ENCODE measurements at places on chromosomes 5 and 9. TPM values are rescaled to one million over a fixed set of nuclear protein-coding genes. Genes with fewer than 3 reads are reported as not detected.

FBN2 gene
- 0.11 TPM for total RNA-seq

ZER1 gene
- total RNA-seq: 55.5 TPM

HCN1 gene
- not detected for total RNA-seq

PCDHGB5 gene
- 19.6 TPM for total RNA-seq

SLC34A1 gene
- not detected for total RNA-seq

TYRP1 gene
- not detected for total RNA-seq

PDZD2 gene
- total RNA-seq: 8.1 TPM

ANXA1 gene
- total RNA-seq: 261 TPM

SLC4A9 gene
- total RNA-seq: not detected

FOXD4L3 gene
- not detected for total RNA-seq

CDC26 gene
- 1.2 TPM for total RNA-seq

DOCK8 gene
- 8.9 TPM for total RNA-seq

GRCh38 chr9:135797507-135798262 is 95.7 kb downstream of the KCNT1 start:
- no peak for DNase-seq
- peaks cover 6% of the 10 kb centered on the region for H3K4me1 ChIP-seq
- H3K36me3 ChIP-seq: no peaks in the 10 kb centered on the region
- H3K4me3 ChIP-seq: no peak overlapping the region

DNA sequence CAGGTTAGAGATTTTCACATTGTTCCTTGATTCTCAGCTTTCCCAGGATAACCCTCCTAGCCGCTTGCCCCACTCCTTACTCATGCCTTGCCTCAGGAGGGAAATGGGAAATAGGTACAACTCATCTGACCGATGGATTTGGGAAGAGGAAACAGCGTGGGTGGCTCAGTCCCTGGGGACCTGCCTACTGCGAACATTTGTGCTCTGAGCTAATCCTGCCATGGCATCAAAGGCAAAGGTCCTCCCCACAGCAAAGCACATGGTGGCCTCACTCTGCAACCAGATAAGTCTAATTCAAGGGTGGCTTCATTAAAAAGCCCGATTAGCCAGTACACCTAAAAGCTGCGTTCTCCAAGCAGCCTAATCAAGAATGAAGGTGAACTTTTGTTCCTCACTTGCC is 82.4 kb upstream of the ADRA1B start:
- H3K27me3 ChIP-seq: no peaks in the 10 kb centered on the region
- no peaks in the 10 kb centered on the region for H3K36me3 ChIP-seq
- no peak overlapping the region for H3K4me3 ChIP-seq
- no peaks in the 10 kb centered on the region for H3K4me1 ChIP-seq

GRCh38 chr9:132169672-132170392 is 8.0 kb downstream of the NTNG2 start:
- H3K36me3 ChIP-seq: no peaks in the 10 kb centered on the region
- H3K4me3 ChIP-seq: no peak overlapping the region
- H3K27ac ChIP-seq: no peak overlapping the region
- peaks cover 7% of the 10 kb centered on the region for H3K27me3 ChIP-seq

- no peak overlapping the region for H3K27ac ChIP-seq
- no peak overlapping the region for H3K4me3 ChIP-seq
- H3K36me3 ChIP-seq: no peaks in the 10 kb centered on the region
- no peaks in the 10 kb centered on the region for H3K27me3 ChIP-seq
Observed at GRCh38 chr5:143673676-143674468, 138.1 kb upstream of the HMHB1 start.

GRCh38 chr5:174729075-174729680 is 4.8 kb downstream of the MSX2 start:
- peaks cover 16% of the 10 kb centered on the region for H3K27me3 ChIP-seq
- no peaks in the 10 kb centered on the region for H3K4me1 ChIP-seq
- no peaks in the 10 kb centered on the region for H3K36me3 ChIP-seq
- no peak overlapping the region for H3K27ac ChIP-seq

DNA sequence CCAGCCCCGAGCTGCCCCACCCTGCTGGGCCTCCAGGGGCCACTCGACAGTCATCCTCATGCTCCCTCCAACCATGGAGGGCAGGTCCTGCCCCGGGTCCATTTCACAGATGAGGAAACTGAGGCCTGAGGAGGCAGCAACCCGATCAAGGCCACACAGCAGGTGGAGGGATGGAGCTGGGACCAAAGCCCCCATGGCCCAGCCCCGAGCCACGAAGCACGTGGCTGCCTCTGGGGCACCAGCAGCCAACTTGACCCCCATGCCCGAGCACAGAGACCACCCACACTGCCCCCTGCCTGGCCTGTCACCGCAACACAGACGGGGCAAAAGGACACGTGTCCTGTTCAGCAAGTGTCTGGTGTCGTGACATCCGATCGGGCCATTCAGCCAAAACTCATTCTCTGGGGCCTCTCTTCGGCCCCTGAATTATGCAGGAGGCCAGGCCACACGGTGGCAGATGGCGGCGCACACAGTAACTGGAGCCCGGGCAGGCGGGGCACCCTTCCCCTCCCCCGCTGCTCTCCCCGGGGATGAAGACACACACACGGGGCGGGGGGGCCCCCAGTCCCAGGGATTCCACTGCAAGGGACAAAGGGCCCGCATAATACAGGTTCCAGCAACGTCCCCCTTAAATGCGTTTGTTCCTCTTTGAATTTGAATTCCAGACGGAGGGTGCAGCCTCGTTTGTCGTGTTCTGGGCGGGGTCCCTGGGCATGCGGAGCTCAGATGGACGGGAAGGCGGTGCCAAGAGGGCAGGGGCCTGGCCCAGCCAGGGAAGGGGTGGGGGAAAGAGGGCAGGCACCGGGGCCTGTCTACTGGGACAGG is 29.4 kb upstream of the TMEM250 start:
- H3K27me3 ChIP-seq: no peaks in the 10 kb centered on the region
- no peak for DNase-seq
- H3K27ac ChIP-seq: no peak overlapping the region
- no peaks in the 10 kb centered on the region for H3K4me1 ChIP-seq
- H3K36me3 ChIP-seq: no peaks in the 10 kb centered on the region

GRCh38 chr5:142461028-142461590 is 136.3 kb upstream of the SPRY4 start:
- H3K4me1 ChIP-seq: no peaks in the 10 kb centered on the region
- no peaks in the 10 kb centered on the region for H3K36me3 ChIP-seq
- no peak overlapping the region for H3K4me3 ChIP-seq
- DNase-seq: no peak
- no peak overlapping the region for H3K27ac ChIP-seq

DNA sequence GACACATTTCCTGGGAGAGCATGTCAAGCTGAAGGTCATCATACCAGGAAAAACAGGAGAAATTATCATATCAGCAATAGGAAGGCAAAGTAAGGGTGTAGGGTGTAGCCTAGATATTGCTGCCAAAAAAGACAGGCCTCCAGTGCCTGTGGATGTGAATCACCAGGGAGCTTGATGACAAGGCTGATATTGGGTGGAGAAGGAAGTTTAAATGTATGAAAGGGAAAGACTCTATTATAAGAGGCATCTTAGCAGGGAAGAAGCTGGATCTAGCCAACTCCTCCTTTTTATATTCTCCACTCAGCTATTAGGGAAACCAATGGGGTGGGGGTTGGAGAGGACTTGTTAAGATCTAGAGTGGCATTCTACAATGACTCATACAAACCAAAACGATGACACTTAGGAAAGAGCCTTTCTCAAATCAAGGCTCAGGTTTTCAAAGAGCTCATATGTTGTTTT is 13.4 kb upstream of the TXNDC8 start:
- no peak overlapping the region for H3K4me3 ChIP-seq
- H3K36me3 ChIP-seq: no peaks in the 10 kb centered on the region
- H3K27ac ChIP-seq: no peak overlapping the region
- no peaks in the 10 kb centered on the region for H3K27me3 ChIP-seq
- DNase-seq: no peak
- no peaks in the 10 kb centered on the region for H3K4me1 ChIP-seq

GRCh38 chr5:73540192-73540591 is 25.2 kb downstream of the ANKRA2 start:
- H3K4me1 ChIP-seq: peaks cover 11% of the 10 kb centered on the region
- H3K27ac ChIP-seq: no peak overlapping the region
- no peaks in the 10 kb centered on the region for H3K27me3 ChIP-seq
- H3K4me3 ChIP-seq: no peak overlapping the region

DNA sequence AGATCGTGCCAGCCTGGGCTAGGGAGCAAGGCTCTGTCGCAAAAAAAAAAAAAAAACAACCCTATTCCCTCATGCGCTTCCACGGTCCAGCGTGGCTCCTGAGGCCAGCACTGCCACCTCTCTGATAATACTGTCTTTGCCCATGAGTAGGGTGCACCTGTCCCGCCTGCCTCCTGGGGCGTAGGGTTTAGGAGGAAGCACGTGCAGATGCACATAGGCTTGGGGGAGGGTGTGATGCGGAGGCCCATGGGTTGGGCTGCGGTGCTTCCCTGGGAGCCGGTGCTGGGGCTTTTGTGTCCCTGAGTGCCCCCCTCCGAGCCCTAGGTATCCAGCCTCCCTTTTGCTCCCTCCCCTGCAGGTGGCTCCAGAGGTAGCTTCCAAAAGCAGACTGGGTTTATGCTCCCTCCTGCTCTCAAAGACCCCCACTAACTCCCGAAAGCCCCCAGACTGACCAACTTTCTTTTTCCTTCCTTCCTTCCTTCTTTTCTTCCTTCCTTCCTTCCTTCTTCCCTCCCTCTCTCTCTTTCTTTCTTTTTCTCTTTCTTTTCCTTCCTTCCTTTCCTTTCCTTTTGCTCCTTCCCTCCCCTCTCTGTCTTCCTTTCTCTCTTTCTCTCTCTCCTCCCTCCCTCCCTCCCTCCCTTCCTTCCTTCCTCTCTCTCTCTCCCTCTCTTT is 12.8 kb downstream of the FGFR4 start:
- no peaks in the 10 kb centered on the region for H3K27me3 ChIP-seq
- no peak overlapping the region for H3K4me3 ChIP-seq
- no peak overlapping the region for H3K27ac ChIP-seq
- no peaks in the 10 kb centered on the region for H3K4me1 ChIP-seq
- no peak for DNase-seq

DNA sequence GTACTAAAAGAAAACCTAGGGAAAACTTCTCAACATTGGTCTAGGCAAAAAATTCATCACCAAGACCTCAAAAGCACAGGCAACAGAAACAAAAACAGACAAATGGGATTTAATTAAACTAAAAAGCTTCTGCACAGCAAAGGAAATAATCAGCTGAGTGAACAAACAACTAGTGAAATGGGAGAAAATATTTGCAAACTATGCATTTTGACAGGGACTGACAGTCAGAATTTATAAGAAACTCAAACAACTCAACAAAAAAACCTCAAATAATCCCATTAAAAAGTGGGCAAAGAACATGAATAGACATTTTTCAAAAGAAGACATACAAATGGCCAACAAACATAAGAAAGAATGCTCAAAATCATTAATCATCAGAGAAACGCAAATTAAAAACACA is 189.4 kb downstream of the AUH start:
- no peaks in the 10 kb centered on the region for H3K27me3 ChIP-seq
- no peak overlapping the region for H3K27ac ChIP-seq
- DNase-seq: no peak
- H3K4me3 ChIP-seq: no peak overlapping the region
- H3K36me3 ChIP-seq: no peaks in the 10 kb centered on the region

GRCh38 chr5:176902102-176902814 is 3.1 kb upstream of the HK3 start:
- H3K4me1 ChIP-seq: no peaks in the 10 kb centered on the region
- H3K27me3 ChIP-seq: no peaks in the 10 kb centered on the region
- no peak overlapping the region for H3K27ac ChIP-seq
- no peak overlapping the region for H3K4me3 ChIP-seq

DNA sequence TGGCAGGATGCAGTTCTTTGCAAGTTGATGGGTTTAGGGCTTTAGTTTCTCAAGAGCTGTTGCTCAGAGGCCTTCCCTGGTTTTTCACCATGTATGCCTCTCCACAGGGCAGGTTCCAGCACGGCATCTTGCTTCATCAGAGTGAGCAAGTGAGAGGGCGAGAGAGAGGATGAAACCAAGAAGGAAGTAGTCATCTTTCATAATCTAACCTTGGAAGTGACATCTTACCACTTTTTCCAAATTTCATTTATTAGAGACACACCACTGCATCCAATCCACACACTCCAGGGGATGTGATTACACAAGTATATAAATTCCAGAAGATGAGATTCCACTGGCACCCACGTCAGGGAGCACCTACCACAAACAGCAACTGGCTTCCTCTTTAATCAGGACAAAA is 294.4 kb downstream of the MARCHF11 start:
- H3K36me3 ChIP-seq: no peaks in the 10 kb centered on the region
- DNase-seq: no peak
- H3K27ac ChIP-seq: no peak overlapping the region
- H3K4me1 ChIP-seq: no peaks in the 10 kb centered on the region
- no peaks in the 10 kb centered on the region for H3K27me3 ChIP-seq

DNA sequence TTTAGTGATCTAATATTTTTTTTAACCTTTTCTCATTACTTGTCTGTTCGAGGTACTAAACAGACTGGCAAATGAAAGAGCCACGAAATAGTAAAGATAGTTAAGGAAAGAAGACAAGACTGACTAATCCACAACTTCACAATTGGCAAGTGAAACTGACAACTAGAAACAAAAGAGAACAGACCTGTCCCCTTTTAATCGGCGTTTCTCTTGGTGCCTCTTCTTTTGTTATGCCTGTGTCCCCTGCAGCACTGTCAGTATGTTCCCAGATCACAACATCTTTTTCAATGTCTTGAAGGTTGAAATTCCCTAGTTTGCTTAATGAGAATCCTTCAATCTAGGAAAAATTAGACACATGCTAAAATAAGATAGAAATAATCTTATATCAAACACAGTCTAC is 26.1 kb downstream of the TUT7 start:
- H3K4me3 ChIP-seq: no peak overlapping the region
- no peaks in the 10 kb centered on the region for H3K4me1 ChIP-seq
- H3K27ac ChIP-seq: no peak overlapping the region
- H3K27me3 ChIP-seq: no peaks in the 10 kb centered on the region
- H3K36me3 ChIP-seq: peaks cover 59% of the 10 kb centered on the region

GRCh38 chr5:33287242-33287641 is 153.5 kb upstream of the TARS1 start:
- no peak overlapping the region for H3K27ac ChIP-seq
- no peaks in the 10 kb centered on the region for H3K36me3 ChIP-seq
- no peaks in the 10 kb centered on the region for H3K4me1 ChIP-seq
- H3K27me3 ChIP-seq: no peaks in the 10 kb centered on the region
- DNase-seq: no peak
- H3K4me3 ChIP-seq: no peak overlapping the region

DNA sequence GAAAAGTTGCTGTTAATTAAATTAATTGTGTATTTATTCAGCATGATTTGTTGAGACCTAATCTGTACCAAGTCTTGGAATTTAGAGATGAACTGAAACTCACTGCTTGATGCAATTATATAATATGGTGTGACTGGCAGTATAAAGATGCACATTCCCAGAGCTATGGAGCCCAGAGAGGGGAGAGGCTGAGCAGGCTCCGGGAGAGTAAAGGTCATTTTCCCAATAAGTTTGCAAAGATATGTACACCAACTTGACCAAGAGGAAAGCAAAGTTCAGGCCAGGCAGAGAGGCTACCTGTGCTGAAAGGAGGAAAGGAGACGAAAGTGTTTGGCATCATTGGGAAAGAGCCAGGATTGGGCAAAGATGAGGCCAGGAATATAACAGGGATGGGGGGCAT is 271.7 kb upstream of the KLF4 start:
- H3K27ac ChIP-seq: peak overlapping the region; percentile 49
- no peaks in the 10 kb centered on the region for H3K27me3 ChIP-seq
- no peak overlapping the region for H3K4me3 ChIP-seq
- no peaks in the 10 kb centered on the region for H3K4me1 ChIP-seq
- no peak for DNase-seq
- H3K36me3 ChIP-seq: no peaks in the 10 kb centered on the region

- no peaks in the 10 kb centered on the region for H3K4me1 ChIP-seq
- no peaks in the 10 kb centered on the region for H3K27me3 ChIP-seq
Observed at GRCh38 chr9:122179690-122180074, 20.0 kb downstream of the MORN5 start.

Data from ascending aorta (tissue), 2 donors.